HFFc6 (cell line): ENCODE measurements at places on chromosomes 12 and 14.

GRCh38 chr14:104870368-104871144, 5.5 kb downstream of the CEP170B start:
- no peak overlapping the region for H3K4me3 ChIP-seq
- H3K27me3 ChIP-seq = peaks cover 11% of the 10 kb centered on the region; the same call in 1 of the 2 replicates
- peaks cover 27% of the 10 kb centered on the region for H3K4me1 ChIP-seq
- no peak overlapping the region for H3K27ac ChIP-seq

DNA sequence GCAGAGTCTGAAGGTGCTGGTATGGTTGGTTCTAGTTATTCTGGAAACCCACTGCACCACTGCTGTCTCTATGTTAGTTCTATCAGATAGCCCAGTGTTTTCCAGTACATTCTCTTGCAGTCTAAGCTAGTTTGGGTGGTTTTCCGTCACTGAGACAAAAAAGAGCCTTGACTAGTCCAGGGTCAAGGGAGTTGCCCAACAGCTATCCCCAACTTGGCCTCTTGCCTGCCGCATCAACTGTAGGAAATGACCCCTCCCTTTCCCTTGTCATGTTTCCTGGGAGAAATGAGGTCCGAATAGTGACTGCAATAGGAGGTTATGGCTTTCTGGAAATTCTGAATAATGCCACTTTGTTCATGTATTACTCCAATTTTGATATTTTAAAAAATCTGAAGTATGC, 160.4 kb downstream of the EFCAB11 start:
- no peak overlapping the region for H3K27ac ChIP-seq
- DNase-seq = no peak
- no peaks in the 10 kb centered on the region; the same call in 1 of the 2 replicates for H3K27me3 ChIP-seq
- H3K4me1 ChIP-seq = peaks cover 6% of the 10 kb centered on the region; the same call in 1 of the 2 replicates

DNA sequence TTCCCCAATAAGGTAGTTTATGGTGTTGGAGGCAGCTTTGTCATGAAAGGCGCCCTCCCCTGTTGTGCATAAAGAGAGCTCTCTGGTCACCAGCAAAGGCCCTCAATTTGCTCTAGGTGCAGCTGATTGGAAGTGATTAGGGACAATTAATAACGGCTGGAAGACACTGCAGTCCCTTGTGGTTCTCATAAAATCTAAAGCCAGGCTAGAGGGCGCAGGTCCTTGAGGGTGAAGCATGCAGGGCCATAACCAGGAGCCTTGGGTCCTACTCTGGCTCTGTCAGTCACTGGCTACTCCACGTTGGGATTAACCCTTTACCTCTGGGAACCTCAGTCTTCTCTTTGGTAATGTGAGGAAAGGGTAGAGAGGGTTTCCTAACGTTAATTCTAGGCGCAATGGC, 1.9 kb downstream of the DAAM1 start:
- H3K27ac ChIP-seq = peak overlapping the region; percentile 97
- H3K4me1 ChIP-seq = peaks cover 18% of the 10 kb centered on the region
- peak; percentile 16 for DNase-seq
- H3K27me3 ChIP-seq = peaks cover 12% of the 10 kb centered on the region; the same call in 1 of the 2 replicates
- peak overlapping the region; percentile 95 for H3K4me3 ChIP-seq

- peak overlapping the region; percentile 5; the same call in 1 of the 2 replicates for H3K4me3 ChIP-seq
- peak overlapping the region; percentile 91 for H3K27ac ChIP-seq
These were observed 23.5 kb downstream of the ATG14 start for GRCh38 chr14:55388160-55388559.

- no peak overlapping the region for H3K27ac ChIP-seq
- H3K36me3 ChIP-seq = no peaks in the 10 kb centered on the region
- no peak overlapping the region for H3K4me3 ChIP-seq
- peaks cover 2% of the 10 kb centered on the region for H3K27me3 ChIP-seq
These were observed 10.1 kb upstream of the CCDC197 start for GRCh38 chr14:93986955-93987354.

DNA sequence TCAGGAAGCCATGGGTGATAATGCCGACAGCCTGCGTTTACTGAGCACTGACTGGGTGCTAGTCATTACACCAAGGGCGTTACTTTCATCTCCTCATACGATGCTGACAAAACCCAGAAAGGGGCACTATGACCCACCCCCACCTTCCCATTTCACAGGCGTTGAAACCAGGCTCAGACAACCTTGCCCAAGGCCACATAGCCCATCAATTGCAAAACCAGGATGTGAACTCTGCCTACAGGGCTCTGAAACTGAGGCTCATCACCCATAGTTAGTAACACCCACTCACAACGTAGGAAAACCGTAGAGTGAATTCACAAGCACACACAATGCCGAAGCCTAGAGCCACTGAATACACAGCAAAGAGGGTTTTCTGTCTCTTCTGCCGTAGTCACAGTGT, 119.9 kb downstream of the RIMBP2 start:
- no peak for DNase-seq
- peaks cover 4% of the 10 kb centered on the region; the same call in 1 of the 2 replicates for H3K27me3 ChIP-seq

GRCh38 chr12:100404769-100405407, 48.0 kb downstream of the SLC17A8 start:
- no peak for DNase-seq
- no peaks in the 10 kb centered on the region for H3K36me3 ChIP-seq
- H3K4me1 ChIP-seq = peaks cover 5% of the 10 kb centered on the region
- no peak overlapping the region for H3K4me3 ChIP-seq
- no peak overlapping the region for H3K27ac ChIP-seq

DNA sequence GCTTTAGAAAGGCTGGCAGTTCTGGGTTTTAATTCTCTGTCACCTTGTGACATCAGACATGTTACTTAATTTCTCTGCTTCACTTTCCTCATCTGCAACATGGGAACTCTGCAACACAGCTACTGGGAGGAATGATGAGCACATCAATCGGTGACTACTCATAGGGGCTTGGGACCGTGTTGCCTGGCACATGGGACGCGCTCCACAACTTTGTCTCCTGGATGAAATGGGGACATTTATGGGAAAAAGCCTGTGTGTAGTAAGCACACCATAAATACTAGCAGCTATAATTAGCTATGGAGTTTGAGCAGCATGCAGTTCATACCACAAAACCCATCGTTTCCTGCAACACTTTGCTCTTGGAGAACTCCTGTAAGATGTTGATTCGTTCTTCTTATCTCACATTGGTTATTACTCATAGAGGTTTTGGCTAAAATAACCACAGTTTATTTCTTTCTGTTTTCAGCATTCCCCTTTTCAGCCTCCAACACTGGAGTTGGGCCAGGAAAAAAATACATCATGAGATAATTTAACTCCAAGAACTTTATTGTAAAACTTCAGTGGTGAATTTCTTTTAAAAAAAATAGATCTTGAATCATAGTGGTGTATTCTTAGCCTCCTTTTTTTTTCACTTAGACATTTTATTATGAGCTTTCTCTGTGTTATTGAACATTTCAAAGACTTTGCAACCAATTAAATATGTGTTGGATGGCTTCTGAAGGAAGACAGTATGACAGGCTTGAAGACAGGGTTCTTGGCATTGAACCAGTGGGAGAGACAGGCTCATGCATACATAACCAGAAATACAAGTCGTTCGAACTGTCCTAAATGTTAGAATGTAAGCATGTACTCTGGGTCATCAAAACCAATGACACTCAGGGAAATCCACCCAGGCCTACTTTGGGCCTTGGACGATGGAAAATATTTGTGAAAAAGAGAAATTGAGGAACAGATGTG, 72.7 kb downstream of the RIN3 start:
- peaks cover 48% of the 10 kb centered on the region for H3K4me1 ChIP-seq
- H3K27me3 ChIP-seq = peaks cover 2% of the 10 kb centered on the region; the same call in 1 of the 2 replicates
- peak; percentile 97 for DNase-seq
- peak overlapping the region; percentile 58 for H3K4me3 ChIP-seq
- peaks cover 42% of the 10 kb centered on the region for H3K36me3 ChIP-seq
